ENCODE measurements at places on chromosomes 12 and 14.

GRCh38 chr12:93849946-93850345 is 172.8 kb downstream of the CRADD start:
- DNase-seq: no peak

- no peak for DNase-seq
Observed at GRCh38 chr12:124726596-124727263, 136.9 kb downstream of the SCARB1 start.

DNA sequence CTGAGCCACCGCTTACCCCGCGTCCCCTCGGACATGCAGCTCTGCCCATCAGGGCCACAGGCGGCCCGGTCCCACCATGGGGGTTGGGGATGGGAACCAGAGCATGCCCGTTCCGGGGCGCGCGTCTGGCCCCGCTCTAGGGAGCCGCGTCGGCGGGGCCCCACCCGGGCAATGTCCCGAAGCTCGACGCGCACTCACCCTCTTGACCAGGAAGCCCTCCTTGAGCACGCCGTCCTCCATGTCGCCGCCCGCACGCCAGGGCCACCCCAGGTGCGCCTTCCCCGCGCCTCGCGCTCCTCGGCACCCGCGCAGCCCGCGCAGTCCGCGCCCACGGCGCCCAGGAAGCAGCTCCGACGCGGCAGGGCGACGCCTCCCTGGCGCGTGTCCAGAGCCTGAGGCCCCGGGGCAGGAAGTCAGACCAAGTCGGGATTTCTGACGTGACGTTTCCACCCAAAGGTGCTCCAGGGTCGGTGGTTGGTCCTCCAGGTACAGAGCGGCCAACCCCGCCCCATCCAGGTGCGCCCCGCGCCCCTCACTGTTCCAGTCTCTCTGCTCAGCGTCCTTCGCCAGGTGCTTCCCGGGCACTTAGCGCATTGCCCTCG is at the start of gene PLEK2:
TSS of gene PLEK2 (minus strand) at position 346 of the 602 bp plus-strand sequence. CDS start at position 240, 106 bp downstream.
- DNase-seq: peak; percentile 29

GRCh38 chr14:69152902-69153151 is at the start of gene DCAF5:
Gene DCAF5 (minus strand): TSS chr14:69153119. CDS start chr14:69152978, 141 bp downstream.
- peak; percentile 86 for DNase-seq

GRCh38 chr12:96171905-96172304 is 22.3 kb upstream of the ELK3 start:
- no peak for DNase-seq

GRCh38 chr14:89215531-89215930 is 201.5 kb downstream of the FOXN3 start:
- no peak for DNase-seq

DNA sequence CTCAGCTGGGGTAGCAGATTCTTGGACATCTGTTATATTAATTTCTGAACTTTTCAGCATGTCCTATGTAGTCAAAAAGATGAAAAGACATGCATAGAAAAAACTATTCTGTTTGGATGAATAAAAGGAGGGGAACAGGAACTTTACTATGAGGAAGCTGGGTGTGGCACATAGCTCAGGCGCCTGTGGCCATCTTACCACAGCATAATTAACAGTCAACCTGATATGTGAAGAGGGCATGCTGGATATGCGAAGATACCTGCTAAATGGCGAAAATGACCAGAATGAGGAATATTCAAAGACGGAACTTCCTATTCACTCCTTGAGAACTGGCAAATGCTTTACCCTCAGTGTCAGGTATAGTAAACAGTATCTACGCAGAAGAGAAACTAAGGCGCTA is 18.4 kb downstream of the SETD3 start:
- DNase-seq: no peak

GRCh38 chr12:110337912-110338710 is 57.1 kb downstream of the ATP2A2 start:
- no peak for DNase-seq

GRCh38 chr12:26493656-26494055 is 298.3 kb downstream of the SSPN start:
- DNase-seq: no peak

DNA sequence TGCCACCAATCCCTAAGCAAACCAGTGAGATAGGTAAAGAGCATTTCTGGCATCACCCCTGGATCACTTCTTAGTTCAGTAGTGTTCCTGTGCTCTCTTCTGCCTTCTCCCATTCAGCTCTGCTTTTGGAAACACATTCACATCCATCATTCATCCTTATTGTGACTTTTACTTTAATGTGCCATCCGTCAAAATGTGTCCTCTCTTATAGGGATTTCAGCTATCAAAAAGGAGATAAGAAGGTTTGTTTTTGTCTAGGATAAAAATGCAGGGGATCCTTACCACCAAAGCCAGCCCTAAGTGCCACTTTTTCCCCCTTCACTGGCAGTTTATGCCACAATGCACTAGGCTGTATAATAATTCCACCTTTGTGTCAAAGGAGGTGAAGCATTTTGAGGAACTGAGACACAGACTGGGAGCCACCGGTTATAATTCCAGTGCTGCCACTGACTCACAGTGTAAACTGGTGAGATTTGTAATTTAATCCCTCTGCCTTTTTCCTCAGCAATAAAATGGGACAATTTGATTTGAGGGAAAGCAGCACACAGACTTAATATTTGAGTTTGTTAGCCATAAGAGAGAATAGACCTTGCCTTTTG is 158.6 kb downstream of the PAX9 start:
- no peak for DNase-seq

- no peak for DNase-seq
Observed at GRCh38 chr12:47316609-47317049, 236.9 kb upstream of the AMIGO2 start.

DNA sequence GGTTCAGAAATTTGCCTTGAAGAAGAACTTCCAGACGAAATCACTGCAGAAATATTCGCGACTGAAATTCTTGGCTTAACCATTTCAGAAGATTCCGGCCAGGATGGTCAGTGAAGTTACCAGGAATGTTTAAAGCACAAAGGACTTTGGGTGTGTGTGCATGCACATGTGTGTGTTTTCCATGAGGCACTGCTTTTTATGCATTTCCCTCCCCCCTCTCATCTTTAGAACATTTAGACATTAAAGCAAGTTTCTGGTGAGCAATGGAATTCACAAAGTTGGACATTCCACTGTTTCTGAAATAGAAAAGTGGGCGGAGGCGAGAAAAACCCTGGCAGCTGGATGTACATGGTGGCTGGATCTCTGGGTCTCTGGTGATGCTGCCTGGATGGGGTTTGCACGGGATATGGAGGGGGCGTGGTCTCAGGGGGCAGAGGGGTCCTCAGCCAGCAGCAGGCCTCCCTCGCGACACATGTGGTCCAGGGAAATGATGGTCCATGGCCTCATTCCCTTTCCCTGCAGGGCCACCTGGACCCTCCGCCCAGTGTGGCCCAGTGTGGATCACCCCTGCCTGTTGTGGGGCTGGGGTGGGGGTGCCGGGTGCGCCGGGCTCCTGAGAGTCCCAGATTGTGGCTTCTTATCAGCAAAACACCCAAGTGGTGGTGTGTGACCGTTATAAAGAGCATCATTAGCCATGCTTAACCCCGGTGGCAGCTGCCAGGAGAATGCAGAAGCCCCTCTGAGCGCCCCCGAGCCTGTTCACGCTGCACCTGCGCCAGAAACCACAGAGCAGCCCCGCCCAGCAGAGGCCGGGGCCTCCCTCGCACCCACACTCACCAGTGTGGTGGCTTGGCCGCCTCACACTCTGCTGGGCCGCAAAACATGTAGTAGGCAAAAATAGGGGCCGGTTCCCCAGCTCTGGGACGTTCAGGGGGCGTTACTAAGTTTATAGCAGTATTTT is 17.8 kb upstream of the BCL7A start:
- no peak for DNase-seq

- DNase-seq: no peak
Observed at GRCh38 chr14:100670753-100671049, 56.0 kb upstream of the DLK1 start.

DNA sequence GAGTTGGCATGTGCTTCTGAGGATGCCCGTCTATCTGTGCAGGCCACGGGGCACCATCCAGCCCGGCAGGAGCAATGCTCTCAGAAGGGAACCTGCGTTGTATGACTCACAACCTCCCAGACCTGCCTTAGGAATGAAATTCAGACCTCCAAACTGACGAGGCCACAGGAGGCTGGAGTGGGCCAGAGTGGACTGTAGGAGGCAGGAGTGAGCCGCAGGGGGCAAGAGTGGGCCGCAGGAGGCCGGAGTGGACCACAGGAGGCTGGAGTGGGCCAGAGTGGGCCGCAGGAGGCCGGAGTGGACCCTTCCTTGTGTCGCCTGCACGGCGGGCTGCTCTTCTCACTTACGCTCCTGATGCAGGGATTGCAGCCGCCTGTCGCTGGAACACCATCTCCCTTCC is 11.1 kb upstream of the FBRSL1 start:
- no peak for DNase-seq

- no peak for DNase-seq
Observed at GRCh38 chr14:45038865-45039264, 45.1 kb upstream of the PRPF39 start.

DNA sequence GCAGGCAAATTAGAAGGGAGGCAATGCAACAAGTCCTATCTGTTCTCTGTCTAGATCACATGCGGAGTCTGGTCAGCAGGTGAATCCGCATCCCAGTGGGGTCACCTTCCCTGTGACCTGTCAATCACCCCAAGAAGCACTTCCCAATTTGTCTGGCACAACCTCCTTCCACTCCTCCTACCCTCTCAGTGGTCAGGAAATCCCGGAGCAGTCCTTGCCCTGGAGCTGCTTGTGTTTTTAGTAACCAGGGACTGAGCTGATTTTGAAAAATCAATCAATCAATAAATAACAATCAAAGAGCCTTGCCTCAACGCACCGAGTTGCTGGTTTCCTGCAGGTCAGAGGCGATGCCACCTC is 572 bp upstream of the ACSS3 start:
- no peak for DNase-seq

DNA sequence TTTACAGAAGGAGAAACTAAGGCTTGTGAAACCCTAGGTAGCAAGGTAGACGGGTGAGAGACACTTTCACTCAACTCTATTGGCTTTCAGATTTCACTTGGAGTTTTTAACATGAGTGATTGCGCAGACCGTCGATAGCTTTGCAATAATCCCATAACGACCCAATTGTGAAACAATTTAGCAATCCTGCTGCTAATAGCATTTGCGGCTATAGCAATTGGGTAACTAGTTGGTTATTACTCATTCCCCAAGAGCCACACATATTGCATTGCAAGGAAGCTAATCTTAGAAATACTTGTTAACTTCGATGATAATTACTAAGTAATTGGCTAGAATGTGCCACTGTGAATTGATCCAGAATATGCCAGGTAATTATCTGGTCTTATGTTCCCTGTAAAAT is 159.9 kb upstream of the NOS1 start:
- no peak for DNase-seq

- no peak for DNase-seq
Observed at GRCh38 chr14:38941488-38941887, 161.5 kb downstream of the SEC23A start.

- DNase-seq: no peak
Observed at GRCh38 chr12:15423629-15424028, 101.3 kb downstream of the PTPRO start.

GRCh38 chr12:76158518-76159321 is 74.2 kb upstream of the NAP1L1 start:
- peak; percentile 30 for DNase-seq

- no peak for DNase-seq
Observed at GRCh38 chr12:84497819-84498218, 414.8 kb downstream of the SLC6A15 start.

GRCh38 chr14:30389877-30390385 is 169.0 kb upstream of the G2E3 start:
- no peak for DNase-seq

GRCh38 chr12:19431407-19432308 is 7.6 kb upstream of the AEBP2 start:
- DNase-seq: no peak

DNA sequence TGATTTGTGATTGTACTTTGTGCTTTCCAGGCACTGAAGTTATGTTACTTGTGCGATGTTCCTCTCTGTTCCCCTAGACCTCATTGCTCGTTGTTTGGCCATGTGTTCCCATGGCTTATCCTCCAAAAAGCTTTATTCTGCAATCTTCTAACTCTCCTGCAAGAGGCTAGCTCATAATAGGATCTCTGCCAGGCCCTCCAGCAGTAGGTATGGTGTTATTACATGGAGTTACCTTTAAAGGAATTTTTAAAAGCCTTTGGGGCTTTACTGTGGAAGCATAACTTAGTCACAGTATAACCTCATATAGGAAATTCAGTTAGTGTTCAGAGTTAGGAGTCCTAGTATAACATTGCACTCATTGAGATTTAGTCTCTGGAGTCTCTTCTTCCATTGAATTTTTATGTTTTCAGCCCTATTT is 292.3 kb downstream of the RAD51B start:
- DNase-seq: no peak

DNA sequence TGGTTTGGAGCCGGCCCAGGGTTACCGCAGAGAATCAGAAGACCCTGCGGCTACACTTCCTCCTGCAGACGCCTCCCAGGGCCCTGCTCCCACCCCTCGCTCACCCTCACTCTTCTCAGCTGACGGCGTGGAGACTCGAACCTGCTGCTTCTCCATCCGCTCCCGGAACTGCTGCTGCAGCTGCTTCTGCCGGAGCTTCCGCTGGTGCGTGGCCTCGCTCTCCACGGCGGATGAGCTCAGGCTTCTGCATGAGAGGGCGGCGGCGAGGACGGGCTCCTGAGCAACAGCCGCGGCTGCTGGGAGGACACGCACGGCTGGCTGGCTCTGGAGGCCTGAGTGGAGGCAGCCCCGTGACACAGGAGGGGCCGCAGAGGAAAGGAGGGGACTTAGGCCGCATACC is 33.3 kb downstream of the RAD52 start:
- DNase-seq: no peak

DNA sequence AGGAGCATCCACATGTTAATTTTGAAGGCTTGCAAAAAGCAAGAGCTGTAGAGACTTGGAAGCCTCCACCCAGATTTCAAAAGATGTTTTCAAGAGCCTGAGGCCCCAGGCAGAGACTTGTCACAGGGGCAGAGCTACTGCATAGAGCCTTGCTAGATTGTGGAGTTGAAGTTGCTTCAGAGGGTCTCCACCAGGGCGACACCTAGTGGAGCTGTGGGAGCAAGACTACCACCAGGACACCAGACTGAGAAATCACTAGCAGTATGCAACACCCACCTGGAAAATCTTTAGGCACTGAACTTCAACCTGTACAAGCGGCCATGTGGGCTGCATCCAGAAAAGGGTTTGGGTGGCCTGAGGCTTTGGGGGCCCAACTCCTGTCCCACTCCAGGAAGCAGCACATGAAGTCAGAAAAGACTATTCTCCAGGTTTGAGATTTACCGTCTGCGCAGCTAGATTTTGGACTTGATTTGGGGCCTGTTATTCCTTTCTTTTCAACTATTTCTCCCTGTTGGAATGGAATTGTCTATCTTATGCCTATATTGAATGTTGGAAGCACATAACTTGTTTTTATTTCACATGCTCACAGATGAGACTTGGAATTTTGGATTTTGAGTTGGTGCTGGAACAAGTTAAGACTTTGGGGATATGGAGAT is 508.6 kb downstream of the FLRT2 start:
- DNase-seq: no peak

GRCh38 chr14:55838529-55839052 is 258.6 kb downstream of the KTN1 start:
- DNase-seq: no peak

DNA sequence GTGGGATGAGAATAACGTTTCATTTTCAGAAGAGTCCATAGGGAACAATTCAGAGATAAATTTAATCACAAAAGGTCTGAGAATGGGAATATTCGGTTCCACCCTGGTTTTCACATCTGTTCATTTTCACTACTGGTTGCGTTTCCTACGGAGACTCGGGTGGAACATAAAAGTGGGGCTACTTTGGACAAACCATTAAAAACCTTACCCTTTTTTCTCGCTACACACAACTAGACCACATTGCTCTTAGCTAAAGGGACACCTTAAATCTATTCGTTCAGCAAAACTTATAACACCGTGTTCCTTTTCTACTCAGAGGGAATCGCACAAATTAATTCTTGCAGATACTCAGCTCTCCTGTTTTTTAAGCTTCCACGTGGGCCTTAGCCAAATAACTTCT is 1.0 kb upstream of the SUDS3 start:
- no peak for DNase-seq

Data from stimulated activated CD4-positive, alpha-beta T cell treated with anti-CD3 and anti-CD28 coated beads, TNF-alpha, amount 100 ng/mL, for 4 hours (primary cell).